ENCODE measurements at places on chromosomes 2 and 18. TPM values are rescaled to one million over a fixed set of nuclear protein-coding genes. Genes with fewer than 3 reads are reported as not detected.

Gene MYO1B
- total RNA-seq, result 3.9 TPM

Gene TANC1
- 0.11 TPM for total RNA-seq

Gene HNMT
- 0.61 TPM for total RNA-seq

Gene IL36G
- not detected for total RNA-seq

Gene KATNAL2
- total RNA-seq, result 0.98 TPM

Gene CAPN14
- total RNA-seq, result 0.40 TPM

Gene INHBB
- not detected for total RNA-seq

Gene TTN
- 0.83 TPM for total RNA-seq

Gene YES1
- total RNA-seq, result 19.0 TPM

Gene ADCYAP1
- not detected for total RNA-seq

DNA sequence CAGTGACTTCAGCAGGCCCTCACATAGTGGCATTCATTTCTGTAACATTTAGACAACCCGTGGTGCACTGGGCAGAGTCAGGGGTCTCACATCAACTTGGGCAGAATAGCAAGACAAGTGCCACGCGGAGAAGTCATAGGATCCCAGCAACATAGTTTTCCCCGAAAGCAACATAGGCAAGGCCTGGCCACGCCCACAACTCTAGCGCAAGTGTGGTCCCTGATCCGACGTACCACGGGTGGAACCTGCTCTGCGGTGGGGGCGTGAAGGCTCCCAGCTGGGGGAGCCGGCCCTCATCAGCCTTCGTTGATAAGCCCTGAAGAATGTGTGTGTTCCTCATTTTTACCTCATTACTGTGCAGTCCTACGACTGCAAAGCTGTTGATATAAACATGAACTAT lies 261.2 kb downstream of the EIPR1 start:
- H3K4me1 ChIP-seq, result no peaks in the 10 kb centered on the region
- no peaks in the 10 kb centered on the region for H3K27me3 ChIP-seq
- H3K36me3 ChIP-seq, result no peaks in the 10 kb centered on the region
- no peak overlapping the region for H3K27ac ChIP-seq
- DNase-seq, result no peak

DNA sequence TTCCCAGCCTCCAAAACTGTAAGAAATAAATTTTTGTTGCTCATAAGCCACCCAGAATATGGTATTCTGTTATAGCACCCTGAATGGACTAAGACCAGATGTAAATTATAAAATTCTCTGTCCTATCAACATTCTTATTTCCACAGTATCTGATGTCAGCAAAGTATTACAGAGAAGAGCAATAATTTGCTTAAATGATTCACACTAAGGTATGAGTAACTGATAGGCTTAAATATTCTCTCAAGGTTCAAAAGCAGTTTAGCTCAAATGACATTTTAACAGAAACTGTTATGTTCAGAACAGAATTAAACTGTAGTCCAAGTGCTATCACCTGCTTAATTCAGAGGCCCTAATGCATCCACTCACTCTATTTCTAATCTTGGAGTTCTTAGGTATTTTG lies 12.8 kb downstream of the SESTD1 start:
- H3K27ac ChIP-seq, result no peak overlapping the region
- no peaks in the 10 kb centered on the region for H3K27me3 ChIP-seq
- H3K4me1 ChIP-seq, result no peaks in the 10 kb centered on the region
- DNase-seq, result no peak
- no peaks in the 10 kb centered on the region for H3K36me3 ChIP-seq

GRCh38 chr2:119598596-119599263 lies 54.5 kb downstream of the CFAP221 start:
- H3K36me3 ChIP-seq, result no peaks in the 10 kb centered on the region
- no peak overlapping the region for H3K27ac ChIP-seq
- no peak for DNase-seq

DNA sequence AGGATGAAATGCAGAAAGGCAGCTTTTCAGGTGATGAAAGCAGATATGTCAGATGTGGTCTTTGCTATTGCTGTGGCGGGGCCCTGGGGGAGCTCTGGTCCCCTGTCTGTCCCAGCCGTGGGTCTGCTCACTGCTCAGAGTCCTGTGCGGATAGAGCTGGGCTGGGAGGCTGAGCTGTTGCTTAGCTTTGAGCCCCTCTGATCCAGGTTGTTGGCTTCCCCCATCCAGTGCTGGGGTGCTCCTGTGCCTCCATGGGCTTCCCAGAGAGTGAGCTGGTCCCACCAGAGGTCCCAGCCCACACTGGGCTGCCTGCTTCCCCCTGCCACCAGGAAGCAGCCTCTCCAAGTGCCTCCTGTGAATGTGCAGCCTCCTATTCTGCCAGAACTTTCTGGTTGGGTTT lies 55.4 kb downstream of the SH3RF3 start:
- H3K27ac ChIP-seq, result no peak overlapping the region
- no peaks in the 10 kb centered on the region for H3K4me1 ChIP-seq
- H3K36me3 ChIP-seq, result no peaks in the 10 kb centered on the region
- no peak overlapping the region for H3K4me3 ChIP-seq
- no peaks in the 10 kb centered on the region for H3K27me3 ChIP-seq

GRCh38 chr2:127125821-127126220 lies 18.9 kb upstream of the BIN1 start:
- H3K4me3 ChIP-seq, result no peak overlapping the region
- no peaks in the 10 kb centered on the region for H3K4me1 ChIP-seq
- no peaks in the 10 kb centered on the region for H3K27me3 ChIP-seq
- no peak for DNase-seq
- no peak overlapping the region for H3K27ac ChIP-seq
- H3K36me3 ChIP-seq, result no peaks in the 10 kb centered on the region

DNA sequence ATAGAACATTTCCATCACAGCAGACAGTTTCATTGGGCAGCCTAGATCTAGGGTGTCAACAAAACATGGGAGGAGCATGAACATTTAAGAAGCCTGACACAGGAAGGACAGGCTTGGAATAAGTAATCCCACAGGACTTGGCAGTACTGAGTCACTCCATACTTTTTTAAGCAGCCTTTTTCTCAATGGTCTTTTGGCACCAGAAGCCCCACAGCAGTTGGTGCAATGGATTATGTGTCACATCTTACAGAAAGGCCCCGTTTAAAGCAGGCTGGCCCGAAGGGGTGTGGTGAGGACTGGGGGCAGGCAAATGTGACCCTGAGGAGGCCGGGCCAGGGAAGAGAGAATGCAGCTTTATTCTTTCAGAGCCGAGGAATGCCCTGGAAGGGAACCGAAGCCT lies 26.6 kb downstream of the SPTBN1 start:
- H3K4me1 ChIP-seq, result no peaks in the 10 kb centered on the region
- H3K27me3 ChIP-seq, result no peaks in the 10 kb centered on the region
- H3K4me3 ChIP-seq, result no peak overlapping the region
- DNase-seq, result no peak
- H3K27ac ChIP-seq, result no peak overlapping the region
- no peaks in the 10 kb centered on the region for H3K36me3 ChIP-seq

GRCh38 chr2:219527076-219527394 lies 12.8 kb downstream of the ASIC4 start:
- no peak overlapping the region for H3K4me3 ChIP-seq
- H3K4me1 ChIP-seq, result peaks cover 8% of the 10 kb centered on the region
- H3K27ac ChIP-seq, result peak overlapping the region; percentile 51

DNA sequence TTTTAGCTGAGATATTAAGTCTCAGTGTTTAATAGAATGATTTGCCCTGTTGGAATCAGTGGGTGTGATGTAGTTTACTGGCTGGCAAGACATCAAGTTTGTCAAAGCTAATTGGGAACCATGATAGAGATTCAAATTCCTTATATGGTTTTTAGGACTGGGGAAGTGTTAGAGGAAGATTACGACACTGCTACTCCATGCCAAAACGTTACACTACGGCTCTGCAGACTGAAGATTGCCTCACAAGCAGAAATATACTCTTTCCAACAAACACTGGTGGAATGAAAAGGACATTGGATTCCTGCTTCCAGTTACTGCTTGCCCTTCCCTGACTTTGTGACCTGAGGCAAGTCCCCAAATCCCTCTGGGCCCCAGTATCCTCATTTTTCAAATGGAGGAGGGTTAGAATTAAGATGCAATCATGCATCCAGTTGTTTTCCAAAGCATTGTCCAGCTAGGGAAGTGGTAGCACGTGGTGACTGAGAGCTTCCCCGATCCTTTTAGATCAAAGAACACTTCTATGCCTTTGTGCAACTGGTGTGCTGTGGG lies 147.6 kb downstream of the CDC42EP3 start:
- no peak overlapping the region for H3K27ac ChIP-seq
- H3K4me3 ChIP-seq, result no peak overlapping the region
- no peaks in the 10 kb centered on the region for H3K4me1 ChIP-seq
- DNase-seq, result no peak

- no peaks in the 10 kb centered on the region for H3K27me3 ChIP-seq
- no peak overlapping the region for H3K4me3 ChIP-seq
- H3K4me1 ChIP-seq, result no peaks in the 10 kb centered on the region
- no peaks in the 10 kb centered on the region for H3K36me3 ChIP-seq
- DNase-seq, result no peak
Observed at GRCh38 chr2:170084820-170085491, 93.0 kb upstream of the MYO3B start.

GRCh38 chr2:133571249-133571648 lies 3.0 kb upstream of the NCKAP5 start:
- H3K4me3 ChIP-seq, result no peak overlapping the region
- H3K36me3 ChIP-seq, result no peaks in the 10 kb centered on the region
- no peaks in the 10 kb centered on the region for H3K4me1 ChIP-seq
- DNase-seq, result no peak

GRCh38 chr2:54999182-54999581 lies 51.1 kb downstream of the RTN4 start:
- H3K36me3 ChIP-seq, result no peaks in the 10 kb centered on the region
- H3K4me3 ChIP-seq, result no peak overlapping the region
- H3K27me3 ChIP-seq, result no peaks in the 10 kb centered on the region
- H3K27ac ChIP-seq, result no peak overlapping the region
- H3K4me1 ChIP-seq, result peaks cover 42% of the 10 kb centered on the region

GRCh38 chr2:122163617-122164016 lies 408.2 kb downstream of the TSN start:
- H3K4me1 ChIP-seq, result no peaks in the 10 kb centered on the region
- no peak for DNase-seq
- H3K4me3 ChIP-seq, result no peak overlapping the region
- no peak overlapping the region for H3K27ac ChIP-seq
- no peaks in the 10 kb centered on the region for H3K27me3 ChIP-seq

DNA sequence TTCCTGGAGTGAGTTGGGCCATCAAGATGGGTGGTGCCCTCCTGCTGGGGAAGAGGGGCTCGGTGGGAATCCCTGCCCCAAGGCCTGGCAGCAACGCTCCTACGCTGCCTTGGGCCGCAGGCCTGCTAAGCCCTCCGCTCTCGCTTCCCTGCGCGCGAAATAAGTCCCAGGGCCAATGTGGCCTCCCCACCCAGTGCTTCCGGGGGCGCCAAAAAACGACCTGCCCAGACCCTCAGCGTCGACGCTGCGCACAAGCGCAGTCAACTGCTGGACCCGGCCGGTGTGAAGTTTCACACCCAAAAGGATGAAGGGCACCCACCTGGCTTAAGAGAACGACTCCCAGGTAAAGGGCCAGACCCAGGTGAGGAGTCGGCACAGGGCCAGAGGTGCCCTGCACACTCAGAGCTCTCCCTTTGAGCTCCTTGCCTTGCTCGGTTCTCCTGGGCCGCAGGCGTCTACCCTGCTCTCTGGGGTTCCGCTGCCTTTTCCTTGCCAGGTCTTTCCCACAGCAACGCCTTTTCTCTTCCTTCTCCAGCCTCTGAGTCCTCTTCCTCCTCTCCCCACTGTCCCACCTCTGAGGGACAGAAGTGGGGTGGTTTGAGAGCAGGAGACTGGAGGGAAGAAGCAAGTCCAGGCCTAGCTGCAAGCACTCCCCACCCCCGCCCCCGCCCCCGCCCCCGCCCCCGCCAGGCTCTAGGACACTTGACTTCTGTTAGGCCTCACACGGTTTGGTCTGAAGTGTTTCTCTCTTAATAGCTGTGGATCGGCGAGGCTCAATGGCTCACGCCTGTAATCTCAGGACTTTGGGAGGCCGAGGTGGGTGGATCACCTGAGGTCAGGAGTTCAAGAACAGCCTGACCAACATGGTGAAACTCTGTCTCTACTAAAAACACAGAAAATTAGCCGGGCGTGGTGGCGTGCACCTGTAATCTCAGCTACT lies at the start of gene DNAJC5G:
DNAJC5G (plus strand) TSS at position 223 of the 940 bp plus-strand sequence. CDS start 1,296 bp downstream, outside the sequence.
- H3K27ac ChIP-seq, result no peak within 1 kb of the TSS
- no peaks in the 10 kb centered on the region for H3K4me1 ChIP-seq
- H3K4me3 ChIP-seq, result no peak within 1 kb of the TSS
- no peaks in the 10 kb centered on the region for H3K27me3 ChIP-seq
- no peak for DNase-seq
- H3K36me3 ChIP-seq, result no peaks in the 10 kb centered on the region

Measured in CD8-positive, alpha-beta memory T cell (primary cell).